ENCODE measurements at places on chromosomes 1 and 21.
A peak's percentile ranks its signal among the peaks of the same experiment; 100 is the strongest.

DNA sequence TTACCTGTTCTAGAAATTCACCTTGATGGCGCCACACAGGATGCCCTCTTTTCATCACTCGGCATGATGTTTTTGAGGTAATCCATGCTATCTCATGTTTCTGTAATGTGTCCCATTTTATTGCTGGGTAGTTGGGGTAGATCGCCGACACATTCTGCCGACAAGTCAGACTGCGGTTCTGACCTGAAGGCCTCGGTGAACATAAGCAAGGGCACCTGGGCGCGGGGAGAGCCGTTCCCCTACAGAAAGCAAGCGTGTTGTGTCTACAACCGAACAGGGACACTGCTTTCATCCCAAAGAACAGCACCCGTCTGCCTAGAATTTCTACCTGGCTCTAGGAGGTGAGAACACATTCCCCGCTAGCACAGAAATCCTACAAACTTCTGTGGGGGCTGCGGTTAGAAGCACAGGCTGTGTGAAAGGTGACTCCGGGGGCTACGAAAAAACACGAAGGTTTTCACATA is 149.2 kb downstream of the PPIAL4G start:
- DNase-seq: no peak

- DNase-seq: no peak
These were observed 120.9 kb upstream of the MAGI3 start for GRCh38 chr1:113269168-113269963.

- DNase-seq: no peak
These were observed 45.8 kb upstream of the RALGPS2 start for GRCh38 chr1:178679237-178679636.

- DNase-seq: peak; percentile 35
These were observed 67.1 kb downstream of the UBE2T start for GRCh38 chr1:202274611-202275010.

GRCh38 chr1:162324396-162324795 is 52.3 kb downstream of the SPATA46 start:
- no peak for DNase-seq

Measured in activated CD4-positive, alpha-beta T cell treated with anti-CD3 and anti-CD28 coated beads, Interleukin-2, amount 50 U/mL, for 1 hour (primary cell).